Naive thymus-derived CD8-positive, alpha-beta T cell (primary cell): ENCODE measurements at places on chromosomes 13 and 19.

DNA sequence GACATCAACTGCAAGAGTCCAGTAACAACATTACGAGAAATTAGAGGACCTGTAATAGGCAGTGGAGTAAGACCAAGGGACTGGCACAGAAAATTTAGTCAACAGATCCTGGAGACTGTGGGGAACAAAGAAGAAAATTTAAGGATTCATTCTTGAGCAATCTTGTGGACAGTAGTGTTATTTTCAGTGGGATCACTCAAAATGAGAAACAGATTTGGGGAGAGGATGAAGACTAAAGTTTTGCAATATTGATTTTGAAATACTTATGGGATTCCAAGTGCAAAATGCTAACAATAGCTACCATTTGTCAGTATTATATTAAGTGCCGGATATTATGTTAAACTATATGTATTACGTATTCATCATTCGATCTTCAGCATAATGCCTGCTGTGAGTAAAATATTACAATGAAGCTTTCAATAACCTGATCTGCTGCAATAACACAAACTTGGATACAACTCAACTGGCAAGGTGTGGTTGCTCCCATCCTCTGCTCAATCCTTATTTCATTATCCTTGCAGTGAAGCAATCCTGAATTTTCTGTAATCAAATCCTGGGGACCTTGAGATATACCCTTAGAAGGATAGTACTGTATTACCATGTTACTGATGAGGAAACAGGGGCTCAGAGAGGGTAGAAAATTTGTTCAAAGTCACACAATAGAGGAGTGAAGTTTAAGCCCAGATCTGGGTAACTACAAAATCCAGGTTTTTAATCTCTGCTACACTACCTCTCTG lies 84.2 kb downstream of the SACS start:
- no peak for DNase-seq

DNA sequence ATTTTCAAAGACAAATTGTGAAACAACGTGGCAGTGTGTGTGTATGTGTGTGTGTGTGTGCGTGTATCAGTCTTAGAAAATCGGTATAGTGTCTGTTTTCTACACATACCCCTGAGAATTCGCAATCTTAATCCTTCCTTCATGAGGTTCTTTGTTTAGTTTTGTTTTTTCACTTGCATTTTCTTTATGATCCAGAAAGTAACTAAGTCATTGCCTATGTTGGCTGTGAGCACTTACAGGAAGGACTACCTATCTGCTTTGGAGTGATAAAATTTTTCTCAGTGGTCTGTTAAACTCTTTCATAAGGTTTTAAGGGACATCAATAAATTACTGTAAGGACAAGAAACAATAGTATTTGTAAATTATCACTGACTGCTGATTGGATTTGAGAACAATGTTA lies 1587.1 kb downstream of the PCDH9 start:
- no peak for DNase-seq

- no peak for DNase-seq
These were observed 10.6 kb downstream of the CCDC8 start for GRCh38 chr19:46402725-46403124.

DNA sequence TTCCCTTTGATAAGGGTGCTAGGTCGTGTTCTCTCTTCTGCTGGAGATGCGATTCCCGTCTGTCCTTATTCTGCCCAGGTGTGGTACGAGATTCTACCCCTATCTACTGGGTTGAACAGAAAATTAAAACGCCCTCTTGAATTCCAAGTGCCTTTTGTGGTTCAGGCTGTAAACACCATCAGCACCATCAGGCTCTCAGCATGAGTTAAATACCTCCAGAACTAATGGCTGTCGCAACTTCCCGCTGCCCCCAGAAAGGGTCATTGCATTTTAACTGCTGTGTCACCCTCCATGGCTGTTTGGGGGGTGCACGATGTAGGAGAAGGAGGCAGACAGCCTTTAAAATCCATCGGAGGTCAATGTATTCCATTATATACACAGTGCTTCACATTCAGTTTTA lies 177.4 kb downstream of the OXGR1 start:
- DNase-seq = no peak

- DNase-seq = no peak
These were observed 3.0 kb upstream of the DIRAS1 start for GRCh38 chr19:2724148-2724557.

- peak; percentile 90 for DNase-seq
These were observed 1.3 kb upstream of the FFAR1 start for GRCh38 chr19:35346193-35347052.

GRCh38 chr19:30020189-30020588 lies 78.2 kb downstream of the URI1 start:
- DNase-seq = no peak

GRCh38 chr13:48930918-48931317 lies 44.8 kb upstream of the FNDC3A start:
- DNase-seq = no peak

- no peak for DNase-seq
These were observed 351.2 kb downstream of the DNAJC15 start for GRCh38 chr13:43374621-43375020.

DNA sequence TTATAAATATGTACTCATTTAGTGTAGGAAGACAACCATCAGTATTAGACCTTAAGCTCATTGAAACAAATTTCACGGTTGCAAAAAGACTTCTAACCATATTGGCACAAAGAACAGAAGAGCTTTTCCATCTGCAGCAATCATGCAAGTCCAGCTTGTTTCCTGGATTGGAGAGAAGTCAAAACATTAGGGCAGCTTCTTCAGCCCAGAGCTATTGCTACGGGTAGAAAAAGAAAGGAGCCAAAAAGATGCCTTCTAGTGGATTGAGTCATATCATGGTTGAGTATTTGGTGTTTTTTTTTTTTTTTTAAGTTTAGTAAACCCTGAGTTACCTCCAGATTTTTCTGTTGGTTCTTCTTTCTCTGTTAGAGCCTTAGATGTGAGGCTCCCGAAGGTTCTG lies 99.8 kb downstream of the WDFY2 start:
- DNase-seq = no peak

DNA sequence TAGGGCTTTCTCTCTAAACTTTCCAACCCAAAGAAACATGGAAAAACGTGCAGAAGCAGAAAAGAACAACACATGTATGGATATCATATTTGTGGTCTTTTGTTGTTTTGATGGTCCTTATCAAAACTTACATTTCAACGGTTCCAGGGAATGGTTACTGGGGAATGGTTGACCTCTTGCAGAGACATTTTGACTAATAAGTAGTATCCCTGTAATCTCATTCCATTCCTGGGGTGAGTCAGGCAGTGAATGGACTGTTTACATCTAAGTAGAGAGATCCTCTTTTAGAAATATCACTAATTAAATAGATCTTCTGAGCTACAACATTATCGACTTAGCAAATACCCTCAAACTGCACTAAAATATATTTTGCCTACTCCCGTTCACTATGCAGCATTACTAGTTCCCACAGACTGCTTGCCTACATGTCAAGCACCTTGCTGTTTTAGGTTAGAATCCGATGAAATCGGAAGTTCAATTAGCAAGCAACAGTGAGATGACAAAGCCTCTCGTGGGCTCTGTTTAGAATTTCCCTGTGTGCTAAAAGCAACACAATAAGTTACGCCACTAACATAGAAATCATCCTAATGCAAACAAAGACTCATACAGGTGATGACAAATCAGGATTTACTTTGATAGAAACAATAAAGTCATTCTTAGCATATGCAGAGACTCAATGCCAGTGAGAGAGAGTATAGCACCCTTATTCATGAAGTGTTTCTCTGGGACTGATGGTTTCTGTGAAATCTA lies 797.7 kb upstream of the ARGLU1 start:
- DNase-seq = no peak

DNA sequence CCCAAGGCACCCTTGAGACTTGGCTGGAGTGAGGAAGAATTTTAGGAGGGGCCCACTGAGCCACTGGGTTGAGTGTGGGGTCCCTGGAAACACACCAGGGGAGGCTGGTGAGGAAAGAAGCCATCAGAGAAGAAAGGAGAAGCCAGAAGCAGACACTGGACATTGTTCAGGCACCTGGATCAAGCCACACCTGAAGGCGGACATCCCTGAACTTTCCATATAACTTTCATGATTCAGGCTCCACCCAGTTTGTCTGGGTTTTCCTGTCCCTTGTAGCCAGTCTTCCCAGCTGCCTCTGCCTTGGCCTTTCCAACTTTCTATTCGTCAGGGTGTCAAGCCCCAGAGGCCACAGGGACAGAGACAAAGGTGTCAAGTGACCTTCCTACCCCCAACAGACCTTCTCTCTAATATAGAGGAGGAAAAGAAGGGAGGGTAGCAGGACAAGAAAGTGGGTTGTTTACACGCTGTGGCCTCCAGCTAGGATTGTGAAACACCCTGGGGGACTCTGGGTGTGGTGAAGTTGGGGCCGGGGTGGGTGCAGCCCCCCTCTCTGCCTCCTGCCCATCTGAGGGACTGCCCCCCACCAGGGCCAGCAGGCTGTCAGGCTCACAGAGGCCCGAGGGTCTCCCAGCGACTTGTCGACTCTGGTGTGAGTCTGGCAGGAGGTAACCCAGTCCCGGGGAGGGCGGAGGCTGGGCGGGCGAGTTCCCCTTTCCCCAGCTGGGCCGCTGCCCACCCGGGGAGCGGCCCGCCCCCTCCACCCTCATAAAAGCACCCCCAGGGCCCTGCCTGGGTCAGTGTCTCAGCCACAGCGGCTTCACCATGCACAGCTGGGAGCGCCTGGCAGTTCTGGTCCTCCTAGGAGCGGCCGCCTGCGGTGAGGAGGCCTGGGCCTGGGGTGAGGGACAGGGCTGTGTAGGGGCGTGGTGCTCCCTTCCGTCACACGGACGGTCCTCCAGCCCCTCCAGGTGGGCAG lies at the start of gene CFD:
Gene CFD, plus strand, starts transcription at position 797 of the 976 bp plus-strand sequence. Its CDS starts 26 bp downstream, at position 823.
- DNase-seq = no peak

GRCh38 chr13:43284162-43284561 lies 260.8 kb downstream of the DNAJC15 start:
- DNase-seq = no peak

GRCh38 chr19:54477650-54478049 lies 4.6 kb upstream of the CDC42EP5 start:
- no peak for DNase-seq

- no peak for DNase-seq
These were observed 466.3 kb downstream of the COG6 start for GRCh38 chr13:40121722-40122121.

DNA sequence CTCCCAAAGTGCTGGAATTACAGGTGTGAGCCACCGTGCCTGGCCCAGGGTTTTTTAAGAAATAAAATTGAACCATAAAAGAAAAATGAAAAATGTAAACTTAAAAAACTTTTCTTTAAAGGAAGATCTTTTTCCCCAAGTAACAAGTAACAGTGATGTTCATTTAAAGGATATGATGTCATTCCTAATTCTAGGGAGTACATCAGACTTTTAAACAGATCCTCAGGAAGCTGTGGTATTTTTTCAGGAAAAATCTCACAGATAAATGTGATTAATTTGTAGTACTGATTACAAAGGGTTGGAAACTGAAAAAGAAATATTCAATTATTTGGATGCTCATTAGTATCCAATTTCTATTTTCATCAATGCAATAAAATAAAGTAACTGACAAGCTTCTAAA lies 14.6 kb upstream of the EEF1AKMT1 start:
- no peak for DNase-seq

GRCh38 chr13:109813663-109814062 lies 27.3 kb upstream of the IRS2 start:
- DNase-seq = no peak

DNA sequence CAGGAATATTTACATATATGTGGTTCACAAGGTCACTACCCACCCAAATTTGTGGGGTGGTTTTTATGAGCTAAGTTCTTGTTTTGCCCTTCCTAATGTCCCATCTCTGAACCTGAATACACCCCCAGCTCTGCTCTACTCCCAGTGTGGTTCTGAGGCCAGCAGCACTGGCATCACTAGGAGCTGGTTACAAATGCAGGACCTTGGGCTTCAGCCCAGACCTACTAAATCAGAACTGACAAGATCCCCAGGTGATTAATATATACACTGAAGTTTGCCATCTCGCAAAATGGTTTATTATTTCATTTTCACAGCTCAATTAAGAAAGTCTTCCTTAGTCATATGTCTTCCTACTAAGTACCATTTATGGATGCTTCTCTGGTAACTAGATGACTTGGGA lies 67.9 kb downstream of the FOXO1 start:
- DNase-seq = no peak

DNA sequence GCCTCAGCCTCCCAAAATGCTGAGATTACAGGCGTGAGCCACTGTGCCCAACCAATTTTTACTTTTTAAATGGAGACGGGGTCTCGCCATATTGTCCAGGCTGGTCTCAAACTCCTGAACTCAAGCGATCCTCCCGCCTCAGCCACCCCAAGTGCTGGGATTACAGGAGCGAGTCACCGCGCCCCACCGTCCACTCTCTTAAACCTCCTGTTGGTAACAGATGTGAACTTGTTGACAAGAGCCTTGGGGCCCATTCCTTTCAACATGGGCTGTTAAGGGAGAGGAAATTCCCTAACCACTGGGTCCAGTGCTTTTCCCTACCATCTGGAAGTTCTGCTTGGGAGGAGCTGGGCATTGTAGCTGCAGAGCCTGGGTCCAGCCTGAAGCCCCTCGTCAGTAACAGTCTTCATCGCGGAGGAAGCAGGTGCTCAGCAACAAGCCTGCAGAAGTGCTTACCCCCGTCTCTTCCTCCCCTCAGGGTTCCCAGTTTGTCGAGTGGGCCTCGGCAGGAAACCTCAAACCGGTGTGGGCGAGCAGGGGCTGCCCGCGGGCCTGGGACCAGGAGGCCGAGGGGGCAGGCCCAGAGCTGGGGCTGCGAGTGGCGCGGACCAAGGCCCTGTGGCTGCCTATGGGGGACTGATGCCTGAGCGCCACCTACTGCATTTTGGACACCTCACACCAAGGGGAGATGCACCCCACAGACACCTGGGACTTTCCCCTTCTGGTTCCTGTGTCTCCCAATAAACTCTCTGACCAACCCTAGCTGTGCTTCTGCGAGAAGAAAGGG lies 4.0 kb upstream of the FLT3LG start:
- DNase-seq = peak; percentile 87

DNA sequence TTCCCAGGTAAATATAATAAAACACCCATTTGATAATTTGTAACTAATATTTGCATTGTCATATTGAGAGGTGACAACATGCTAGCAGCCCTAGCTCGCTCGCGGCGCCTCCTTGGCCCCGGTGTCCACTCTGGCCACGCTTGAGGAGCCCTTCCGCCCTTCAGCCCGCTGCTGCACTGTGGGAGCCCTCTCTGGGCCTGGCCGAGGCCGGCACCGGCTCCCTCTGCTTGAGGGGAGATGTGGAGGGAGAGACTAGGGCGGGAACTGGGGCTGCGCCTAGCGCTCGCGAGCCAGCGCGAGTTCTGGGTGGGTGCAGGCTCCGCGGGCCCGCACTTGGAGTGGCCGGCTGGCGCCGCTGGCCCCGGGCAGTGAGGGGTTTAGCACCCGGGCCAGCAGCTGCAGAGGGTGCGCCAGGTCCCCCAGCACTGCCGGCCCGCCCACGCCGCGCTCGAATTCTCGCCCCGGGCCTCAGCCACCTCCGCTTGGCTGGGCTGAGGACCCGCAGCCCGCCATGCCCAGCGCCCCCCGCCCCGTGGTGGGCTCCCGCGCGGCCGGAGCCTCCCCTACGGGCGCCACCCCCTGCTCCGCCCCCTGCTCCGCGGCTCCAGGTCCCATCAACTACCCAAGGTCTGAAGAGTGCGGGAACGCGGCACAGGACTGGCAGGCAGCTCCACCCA lies 594.4 kb downstream of the SLITRK6 start:
- no peak for DNase-seq

- DNase-seq = no peak
These were observed 265.6 kb downstream of the GPC5 start for GRCh38 chr13:91664039-91664438.

GRCh38 chr19:47587295-47587694 lies 14.3 kb upstream of the ZNF541 start:
- no peak for DNase-seq
